Glutamatergic neuron (in vitro differentiated cells): ENCODE measurements at places on chromosomes 2 and 18.

DNA sequence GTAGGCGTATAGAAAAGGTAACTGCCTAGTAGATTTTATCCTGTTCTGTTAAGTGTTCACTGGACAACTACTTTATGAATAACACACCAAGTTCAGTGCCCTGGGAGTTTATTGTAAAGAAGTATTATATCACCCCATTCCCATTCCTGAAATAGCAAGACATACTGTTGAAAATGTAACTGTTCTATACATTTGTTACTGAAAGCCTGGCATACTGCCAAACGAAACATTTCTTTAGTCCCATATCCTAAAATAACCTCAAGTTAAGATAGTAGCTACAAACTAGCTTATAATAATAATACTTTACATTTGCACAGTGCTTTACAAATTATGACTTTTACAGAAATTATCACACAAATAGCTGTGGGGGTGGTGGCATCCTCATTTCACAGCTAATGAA is 25.1 kb downstream of the SPDYA start:
- DNase-seq = no peak

- DNase-seq = no peak
Measured at GRCh38 chr2:143209570-143210445, 80.6 kb downstream of the ARHGAP15 start.

DNA sequence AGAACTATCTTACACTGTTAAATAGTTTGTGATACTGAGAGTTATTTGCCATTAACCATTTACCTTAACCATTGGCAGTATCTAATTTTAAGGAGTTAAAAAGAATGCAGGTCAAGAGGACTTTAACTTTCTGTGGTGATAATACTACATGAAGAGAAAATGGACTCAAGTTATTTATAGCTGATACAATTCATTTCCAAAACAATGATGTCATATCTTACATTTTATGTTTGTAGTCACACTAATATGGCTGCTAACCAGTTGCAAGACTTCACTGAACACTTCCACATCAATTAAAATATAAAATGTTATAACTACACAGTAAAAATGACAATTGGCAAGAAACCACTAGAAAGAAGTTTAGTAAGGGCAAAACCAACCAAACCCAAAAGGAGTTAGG is 77.7 kb downstream of the CDH2 start:
- DNase-seq = no peak

- no peak for DNase-seq
Measured at GRCh38 chr2:69946351-69947324, 14.8 kb downstream of the ASPRV1 start.

- DNase-seq = peak; percentile 41
Measured at GRCh38 chr18:49510393-49511115, 23.5 kb upstream of the C18orf32 start.

DNA sequence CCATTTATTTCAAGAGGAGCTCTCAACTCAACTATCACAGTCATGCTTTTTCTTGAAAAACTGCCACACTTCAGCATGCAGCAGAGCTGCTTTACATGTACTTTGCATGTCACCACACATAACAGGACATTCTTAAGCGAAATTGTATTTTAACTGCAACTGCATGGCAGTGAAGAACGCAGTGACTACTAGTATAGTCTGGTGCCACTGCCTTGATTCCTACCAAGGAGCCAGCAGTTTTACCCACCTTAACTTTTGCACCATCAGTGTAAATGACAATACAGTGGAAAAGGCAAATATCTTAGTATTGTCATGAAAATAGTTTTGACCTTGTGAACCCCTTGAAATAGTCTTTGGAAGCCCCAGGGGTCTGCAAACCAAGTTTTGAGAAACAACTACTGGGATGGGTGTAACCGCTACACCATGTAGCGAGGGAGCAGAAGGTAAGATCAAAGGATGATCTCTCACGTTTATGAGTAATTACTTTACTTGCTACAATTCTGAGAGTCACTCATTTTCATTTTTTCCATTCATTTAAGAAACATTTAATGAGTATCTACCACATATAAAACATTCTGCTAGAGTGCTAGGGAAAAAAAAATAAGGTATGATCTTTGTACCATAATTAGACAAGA is 32.3 kb upstream of the MPP4 start:
- no peak for DNase-seq

- DNase-seq = no peak
Measured at GRCh38 chr18:41989508-41989907, 34.5 kb downstream of the PIK3C3 start.

GRCh38 chr2:238378230-238379095 is 48.3 kb upstream of the ASB1 start:
- DNase-seq = no peak

DNA sequence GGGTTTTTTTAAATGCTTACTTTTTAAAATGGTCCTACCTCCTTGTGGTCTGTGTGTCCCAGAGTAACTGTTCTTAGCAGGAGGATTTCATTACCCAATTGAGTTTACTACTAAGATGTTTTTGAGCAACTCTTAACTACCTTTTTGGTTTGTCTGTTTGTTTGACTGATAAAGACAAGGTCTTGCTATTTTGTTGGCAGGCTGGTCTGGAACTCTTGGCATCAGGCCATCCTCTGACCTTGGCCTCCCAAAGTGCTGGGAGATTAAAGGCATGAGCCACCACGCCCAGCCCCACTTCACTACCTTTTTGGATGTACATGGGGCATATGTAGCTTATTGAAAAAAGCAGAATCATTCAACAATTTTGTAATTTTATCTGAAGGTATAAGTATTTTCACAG is 14.9 kb downstream of the MRPS9 start:
- DNase-seq = no peak

DNA sequence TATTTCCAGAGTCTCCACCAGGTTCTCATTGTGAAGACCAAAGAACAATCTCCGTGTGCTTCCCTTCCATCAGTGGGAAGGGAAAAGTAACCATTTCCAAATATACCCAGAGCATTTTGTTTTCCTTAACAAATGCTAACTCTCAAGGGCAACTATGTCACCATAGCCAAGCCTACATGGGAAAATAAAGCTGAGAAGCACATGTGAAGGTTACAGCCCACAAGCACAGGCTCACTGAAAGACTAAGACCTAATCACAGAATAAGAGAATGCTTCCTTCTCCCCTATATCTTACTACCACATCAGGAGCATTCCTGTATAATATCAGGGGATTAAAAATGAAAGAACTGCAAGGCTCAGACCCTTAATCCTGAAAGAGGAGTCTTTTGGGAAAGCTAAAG is 28.2 kb downstream of the SP9 start:
- no peak for DNase-seq

DNA sequence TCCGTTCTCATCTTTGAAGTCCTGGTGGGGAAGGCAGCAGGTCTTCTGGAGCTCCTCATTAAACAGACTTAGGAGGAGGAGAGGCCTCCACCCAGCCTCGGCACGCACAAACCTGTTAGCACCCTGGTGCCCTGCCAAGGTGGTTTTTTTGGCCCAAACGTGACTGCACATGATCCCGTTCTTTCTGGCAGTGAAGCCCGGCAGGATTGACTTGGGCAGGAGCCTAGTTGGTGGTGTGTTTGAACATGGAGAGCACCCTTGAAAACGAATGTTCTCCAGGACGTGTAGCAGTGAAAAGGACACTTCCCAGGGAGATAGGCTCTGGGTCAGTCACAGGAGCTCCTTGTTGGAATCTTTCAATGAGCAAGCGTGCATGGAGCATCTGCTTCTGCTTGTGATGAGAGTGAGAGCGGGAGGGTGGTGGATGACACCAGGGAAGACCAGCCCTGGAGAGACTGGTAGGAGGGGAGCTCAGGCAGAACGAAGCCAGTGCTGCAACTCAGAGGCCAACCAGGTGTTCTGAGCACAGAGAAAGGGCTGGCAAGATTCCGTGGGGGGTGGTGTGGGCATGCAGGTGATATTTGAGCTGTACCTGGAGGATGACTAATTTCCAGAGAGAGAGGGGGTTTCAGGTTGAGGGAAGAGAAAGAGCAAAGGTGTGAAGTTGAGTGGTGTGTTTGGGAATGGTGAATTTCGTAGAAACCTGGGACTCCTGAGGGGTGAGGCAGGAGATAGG is 73.8 kb downstream of the TANC1 start:
- DNase-seq = no peak

DNA sequence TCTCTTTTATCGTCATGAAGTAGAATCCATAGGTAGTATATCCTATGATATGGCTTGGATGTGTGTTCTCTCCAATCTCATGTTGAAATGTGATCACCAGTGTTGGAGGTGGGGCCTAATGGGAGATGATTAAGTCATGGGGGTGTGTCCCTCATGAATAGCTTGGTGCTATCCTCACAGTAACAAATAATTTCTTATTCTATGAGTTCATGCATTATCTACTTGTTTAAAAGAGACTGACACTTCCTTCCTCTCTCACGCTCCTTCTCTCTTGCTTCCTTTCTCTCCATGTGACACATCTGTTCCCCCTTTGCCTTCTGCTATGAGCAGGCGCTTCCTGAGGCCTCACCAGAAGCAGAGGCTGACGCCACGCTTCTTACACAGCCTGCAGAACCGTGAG is 165.6 kb downstream of the MREG start:
- no peak for DNase-seq

DNA sequence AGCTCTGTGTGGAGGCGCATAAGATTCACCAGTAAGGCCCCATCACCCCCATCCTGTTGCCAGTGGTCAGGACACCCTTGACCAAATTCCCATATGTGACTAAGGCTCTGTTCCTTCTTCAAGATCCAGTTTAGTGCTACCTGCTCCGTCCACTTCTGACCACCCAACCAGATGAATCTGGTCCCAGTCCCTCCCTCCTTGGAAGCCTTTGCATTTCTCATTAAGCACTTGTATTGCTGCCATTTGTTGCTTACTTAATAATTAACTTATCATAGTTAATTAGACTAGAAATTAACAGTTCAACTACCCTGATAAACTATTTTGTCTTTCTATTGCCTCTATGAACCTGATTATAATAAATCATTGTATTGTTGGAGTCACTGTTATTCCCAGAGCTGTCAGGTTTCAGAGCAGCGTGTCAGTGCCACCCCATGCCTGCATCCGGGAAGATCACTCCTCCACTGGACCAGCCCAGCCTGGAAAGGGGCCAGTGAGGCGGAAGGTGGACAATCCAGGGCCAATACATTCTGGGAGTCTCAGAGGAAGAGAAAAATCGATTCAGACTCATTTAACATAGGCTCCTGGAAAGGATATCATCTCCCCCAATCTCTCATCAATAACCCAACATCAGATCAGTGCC is 9.5 kb upstream of the NAT8 start:
- no peak for DNase-seq

DNA sequence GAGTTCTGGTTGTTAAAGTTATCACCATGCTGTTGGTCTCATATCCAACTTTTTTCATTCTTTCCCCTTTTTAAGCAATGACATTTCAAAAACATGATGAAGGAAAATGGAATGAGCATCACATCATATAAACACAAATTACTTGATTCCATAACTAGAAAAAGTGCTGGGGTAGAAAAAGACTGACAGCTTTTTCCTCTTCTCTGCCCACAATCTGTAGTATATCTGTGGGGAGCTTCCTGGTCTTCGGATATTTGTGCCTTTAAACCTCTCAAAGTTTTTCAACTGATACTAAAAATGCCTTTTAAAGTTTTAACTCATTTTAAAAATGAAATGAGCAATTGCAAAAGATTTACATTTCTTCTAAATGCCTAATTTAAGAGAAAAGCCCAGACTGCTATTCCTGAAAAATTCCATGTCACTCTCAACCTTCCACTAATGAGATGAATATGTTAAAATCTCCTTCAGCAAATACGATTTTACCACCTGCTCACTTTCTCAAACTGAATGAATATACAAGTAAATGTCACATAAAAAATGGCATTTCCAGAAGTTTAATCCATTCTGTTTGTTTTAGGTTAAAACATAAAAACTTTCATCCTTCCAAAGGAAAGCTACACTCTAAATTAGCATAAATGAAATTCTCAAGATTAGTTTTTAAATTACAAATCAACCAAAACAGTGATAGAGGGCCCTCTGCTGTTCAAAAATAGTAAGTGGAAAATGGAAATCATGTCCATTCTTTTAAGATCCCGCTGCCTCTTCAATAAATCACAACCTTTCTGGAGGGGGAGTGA is 2.1 kb downstream of the DNAH7 start:
- DNase-seq = no peak

DNA sequence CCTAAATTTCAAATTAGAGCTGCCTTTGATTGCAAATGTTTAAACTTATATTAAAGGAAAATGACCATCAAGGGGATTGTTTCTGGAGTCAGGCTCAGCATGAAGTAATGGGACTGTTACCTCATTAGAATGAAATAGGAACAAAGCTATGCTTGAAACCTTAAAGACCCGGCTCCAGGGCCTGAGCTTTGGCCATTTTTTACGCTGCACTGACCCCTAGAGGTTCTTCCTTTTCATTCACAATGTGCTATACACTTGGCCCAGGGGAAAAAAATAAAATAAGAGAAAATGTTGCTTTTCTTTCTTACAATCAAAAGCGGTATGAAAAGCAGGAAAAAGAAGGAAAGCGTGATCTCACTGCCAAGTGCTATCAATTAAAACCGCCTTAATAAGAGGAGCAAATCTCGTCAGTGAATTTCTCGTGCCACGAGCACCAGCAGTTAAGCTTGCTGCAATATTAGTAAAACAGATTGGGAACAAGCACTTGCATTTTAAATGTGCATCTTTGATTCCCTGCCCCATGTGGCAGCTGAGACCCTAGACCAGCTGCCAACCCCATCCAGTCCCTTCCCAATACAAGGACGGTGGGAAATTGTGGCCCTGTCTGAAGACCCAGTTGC is 96.6 kb downstream of the MBD2 start:
- peak; percentile 57 for DNase-seq

DNA sequence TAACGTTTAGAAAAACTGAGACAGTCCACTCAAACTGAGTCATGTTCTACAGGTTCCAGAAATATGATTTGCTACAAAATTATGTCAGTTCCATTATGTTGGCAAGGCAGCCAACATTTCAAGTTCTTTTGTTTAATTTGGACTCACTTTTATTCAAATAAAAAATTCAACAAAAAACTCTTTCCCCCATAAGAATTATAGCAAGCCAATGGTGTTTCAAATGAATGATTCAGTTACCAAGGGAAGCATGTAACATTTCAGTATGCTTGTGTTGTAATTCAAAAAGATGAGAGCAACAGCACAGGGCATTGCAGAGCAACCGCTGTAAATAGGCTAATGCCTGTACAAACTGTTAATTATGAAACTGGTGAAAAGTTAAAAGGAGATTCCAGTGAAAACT is 140.8 kb downstream of the FIGN start:
- DNase-seq = no peak

DNA sequence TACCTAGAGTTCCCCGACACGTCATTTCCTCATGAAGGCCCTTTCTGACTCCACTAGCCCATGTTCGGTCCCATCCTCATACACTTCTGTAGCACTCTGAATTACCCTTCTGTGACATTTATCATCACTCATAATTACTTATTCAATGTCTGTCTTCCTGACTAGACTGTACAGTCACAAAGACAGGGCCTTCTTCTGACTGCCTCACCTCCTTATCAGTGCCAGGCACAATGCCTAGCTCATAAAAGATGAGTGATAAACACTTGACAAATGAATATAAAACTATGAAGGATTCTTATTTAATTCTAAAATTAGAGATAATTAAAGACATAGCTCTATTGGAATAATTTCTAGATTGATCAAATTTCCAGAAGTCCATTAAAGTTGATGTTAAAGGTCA is 1.4 kb upstream of the UBXN4 start:
- no peak for DNase-seq
